ENCODE measurements at places on chromosomes 2 and 18.

DNA sequence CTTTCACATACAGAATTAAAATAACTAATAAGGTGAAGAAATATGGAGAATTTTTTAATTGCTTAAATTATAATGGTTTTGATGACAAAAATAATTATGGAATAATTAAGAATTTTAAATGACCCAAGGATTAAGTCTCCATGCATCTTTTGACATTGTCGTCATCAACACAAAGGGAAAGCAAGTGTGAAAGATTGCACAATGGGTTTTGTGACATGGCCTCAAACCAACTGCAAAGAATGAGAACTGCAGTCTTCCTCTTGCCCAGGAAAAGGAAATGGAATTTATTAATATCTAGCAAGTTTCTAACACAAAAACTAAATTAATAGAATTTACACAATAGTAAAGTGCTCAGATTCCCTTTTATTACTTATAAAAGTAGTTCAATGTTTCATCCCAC lies 329.1 kb upstream of the PKDCC start:
- DNase-seq = no peak

GRCh38 chr2:177598326-177599138 lies 206.0 kb downstream of the AGPS start:
- DNase-seq = no peak

- DNase-seq = no peak
Observed at GRCh38 chr2:60474301-60474700, 79.2 kb downstream of the BCL11A start.

GRCh38 chr2:584863-585823 lies 92.1 kb downstream of the TMEM18 start:
- DNase-seq = no peak

DNA sequence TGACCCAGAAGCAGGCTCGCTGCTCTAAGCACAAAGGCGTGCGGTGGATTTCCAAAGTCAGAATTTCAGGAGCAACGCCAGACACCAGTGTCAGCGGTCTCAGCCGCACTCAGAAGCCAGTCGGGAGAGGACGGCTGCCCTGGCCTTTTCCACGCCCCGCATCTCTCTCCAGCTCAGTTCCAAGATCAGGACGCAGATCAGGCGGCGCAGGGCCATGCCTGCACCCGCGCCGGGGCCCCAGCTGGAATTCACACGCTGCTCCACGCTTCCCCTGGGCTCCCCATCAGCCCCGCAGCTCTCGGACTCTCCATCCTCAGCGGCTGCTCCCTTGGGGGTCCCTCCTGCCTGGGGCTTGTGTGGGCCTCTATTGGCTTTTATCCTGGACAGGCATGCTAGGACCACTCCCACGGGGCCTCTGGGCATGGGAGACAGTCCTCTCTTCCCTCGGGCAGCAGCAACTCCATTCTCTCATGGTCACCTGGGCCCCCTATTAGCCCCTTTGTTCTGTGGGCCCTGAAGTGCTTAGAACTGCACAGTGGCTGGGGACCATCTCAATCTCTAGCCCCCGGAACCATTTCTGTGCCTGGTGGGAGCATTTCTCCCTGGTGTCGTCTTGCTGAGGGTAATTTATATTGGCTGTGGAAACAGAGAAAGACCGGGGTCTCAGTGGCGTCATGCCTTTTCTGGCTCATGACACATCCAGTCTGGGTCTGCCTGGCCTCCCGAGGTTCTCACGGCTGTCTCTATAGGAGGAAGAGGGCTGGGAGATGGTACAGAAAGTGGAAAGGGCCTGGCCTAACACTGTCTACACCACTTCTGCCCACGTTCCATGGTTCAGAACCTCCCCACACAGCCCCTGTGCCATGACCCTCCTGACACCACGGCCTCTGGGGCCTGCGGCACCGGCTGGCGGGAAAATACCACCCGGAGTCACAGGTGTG lies 14.9 kb upstream of the TMEM18 start:
- no peak for DNase-seq

- no peak for DNase-seq
Observed at GRCh38 chr18:79612291-79613108, 67.1 kb upstream of the CTDP1 start.

DNA sequence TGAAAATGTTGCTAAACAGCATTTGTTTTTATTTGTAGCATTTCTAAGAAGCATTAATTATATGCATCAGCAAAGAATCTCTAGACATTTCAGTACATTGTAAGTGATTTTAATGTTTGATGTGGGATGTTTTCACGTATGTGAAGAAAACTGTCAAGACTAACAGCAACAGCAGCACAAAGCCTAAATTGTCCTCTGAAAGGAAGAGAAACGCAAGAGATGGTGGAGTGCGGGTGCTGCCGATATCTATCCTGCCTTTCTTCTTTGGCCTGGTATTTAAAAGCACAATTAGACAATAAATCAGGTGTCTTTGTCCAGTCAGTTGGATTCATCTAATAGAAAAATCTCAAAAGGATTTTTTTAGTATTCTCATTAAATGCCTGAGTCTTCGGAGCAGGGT lies 3.1 kb downstream of the TWIST2 start:
- DNase-seq = no peak
